ENCODE measurements at places on chromosomes 6 and 20. TPM values are rescaled to one million over a fixed set of nuclear protein-coding genes. Genes with fewer than 3 reads are reported as not detected.

- no peak for DNase-seq
- H3K36me3 ChIP-seq: peaks cover 47% of the 10 kb centered on the region
- peaks cover 7% of the 10 kb centered on the region for H3K4me1 ChIP-seq
- no peak overlapping the region for H3K27ac ChIP-seq
- no peak overlapping the region for H3K4me3 ChIP-seq
Measured at GRCh38 chr20:414161-414560, 6.1 kb downstream of the RBCK1 start.

DNA sequence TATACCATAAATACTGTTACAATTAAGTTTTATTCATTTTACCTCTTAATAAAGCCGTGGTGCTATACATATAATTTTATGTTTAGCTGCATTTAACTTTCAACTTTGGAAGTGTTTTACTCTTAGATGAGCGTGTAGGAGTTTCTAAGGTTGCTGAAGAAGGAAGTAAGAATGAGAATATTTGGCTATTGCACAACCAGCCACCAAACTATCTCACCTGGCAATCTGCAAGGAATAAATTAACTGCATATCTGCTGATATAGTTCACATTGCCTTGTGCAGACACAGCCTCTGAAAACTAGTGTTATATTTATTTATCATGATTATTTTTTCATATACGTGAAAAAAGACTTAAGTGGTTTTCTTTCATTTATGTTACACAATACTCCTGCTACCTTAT is 230.4 kb downstream of the PLCB1 start:
- no peaks in the 10 kb centered on the region for H3K36me3 ChIP-seq
- no peaks in the 10 kb centered on the region for H3K27me3 ChIP-seq
- H3K4me1 ChIP-seq: peaks cover 12% of the 10 kb centered on the region

DNA sequence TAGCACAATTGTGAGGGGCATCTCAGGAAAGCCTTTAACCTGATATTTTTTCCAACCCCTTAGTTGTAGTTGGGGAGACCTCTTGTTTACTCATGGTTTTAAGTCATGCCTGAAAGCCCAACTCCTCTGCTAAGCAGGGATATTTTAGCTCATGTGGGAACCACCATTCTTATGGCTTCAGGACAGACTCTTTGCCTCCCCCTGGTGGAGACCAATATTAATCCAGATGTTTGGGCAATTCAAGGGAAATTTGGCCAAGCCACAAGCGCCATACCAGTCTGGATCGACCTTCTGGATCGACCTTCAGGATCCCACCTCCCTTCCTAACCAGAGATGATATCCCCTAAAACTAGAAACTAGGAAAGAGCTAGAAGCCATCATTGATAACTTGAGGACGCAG is 211.2 kb downstream of the C6orf118 start:
- peak; percentile 30 for DNase-seq
- H3K4me1 ChIP-seq: peaks cover 47% of the 10 kb centered on the region
- H3K27ac ChIP-seq: peak overlapping the region; percentile 89
- no peak overlapping the region for H3K4me3 ChIP-seq
- H3K27me3 ChIP-seq: no peaks in the 10 kb centered on the region

TBXT gene
- total RNA-seq: not detected

DNA sequence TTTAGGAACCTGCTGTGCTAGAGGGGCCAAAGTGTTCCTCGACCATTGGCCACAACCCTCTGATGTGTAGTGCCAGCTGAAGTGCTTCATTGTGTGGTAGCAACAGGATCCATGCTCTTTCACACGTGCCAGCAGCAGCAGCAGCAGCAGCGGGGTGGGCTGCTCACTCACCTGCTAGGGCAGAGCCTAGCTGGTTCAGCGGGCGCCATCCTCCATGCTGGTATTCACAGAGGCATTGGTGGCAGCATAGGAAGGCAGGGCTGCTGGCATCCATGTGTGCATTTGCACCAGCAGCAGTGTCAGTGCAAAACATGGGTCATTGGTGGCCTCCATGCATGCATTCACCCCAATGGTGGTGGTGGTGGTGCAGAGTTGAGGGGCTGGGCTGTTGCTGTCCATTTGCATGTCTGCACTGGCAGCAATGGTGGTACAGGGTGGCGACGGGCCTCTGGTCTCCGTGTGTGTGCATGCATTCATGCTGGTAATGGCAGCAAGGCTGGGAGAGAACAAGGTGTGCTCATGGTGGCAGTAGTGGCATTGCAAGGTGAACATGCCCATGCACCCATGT is 13.2 kb upstream of the TINAG start:
- H3K4me1 ChIP-seq: peaks cover 7% of the 10 kb centered on the region
- no peak overlapping the region for H3K4me3 ChIP-seq
- H3K27ac ChIP-seq: no peak overlapping the region
- no peaks in the 10 kb centered on the region for H3K36me3 ChIP-seq

DNA sequence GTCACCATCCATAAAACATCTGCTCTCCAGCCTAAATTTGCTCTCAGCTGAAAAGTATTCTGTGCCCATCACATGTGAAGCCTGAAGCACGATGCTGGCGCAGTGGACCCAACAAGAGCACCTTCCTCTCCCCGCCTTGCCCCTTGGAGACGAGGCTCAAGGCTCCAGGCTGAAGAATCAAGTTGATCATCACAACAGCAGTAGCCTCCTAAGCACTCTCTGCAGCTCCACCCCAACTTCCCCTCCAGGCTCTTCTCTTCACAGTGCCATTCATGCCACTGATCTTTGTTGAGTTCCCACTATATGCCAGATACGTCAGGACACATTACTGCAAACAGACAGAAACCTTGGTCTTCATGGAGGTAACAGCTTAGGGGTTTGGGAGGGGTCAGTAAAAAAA is 41.6 kb upstream of the ZNF217 start:
- H3K4me1 ChIP-seq: no peaks in the 10 kb centered on the region
- no peak overlapping the region for H3K27ac ChIP-seq
- no peak overlapping the region for H3K4me3 ChIP-seq
- H3K27me3 ChIP-seq: no peaks in the 10 kb centered on the region

C2 gene
- 0.47 TPM for total RNA-seq

DNA sequence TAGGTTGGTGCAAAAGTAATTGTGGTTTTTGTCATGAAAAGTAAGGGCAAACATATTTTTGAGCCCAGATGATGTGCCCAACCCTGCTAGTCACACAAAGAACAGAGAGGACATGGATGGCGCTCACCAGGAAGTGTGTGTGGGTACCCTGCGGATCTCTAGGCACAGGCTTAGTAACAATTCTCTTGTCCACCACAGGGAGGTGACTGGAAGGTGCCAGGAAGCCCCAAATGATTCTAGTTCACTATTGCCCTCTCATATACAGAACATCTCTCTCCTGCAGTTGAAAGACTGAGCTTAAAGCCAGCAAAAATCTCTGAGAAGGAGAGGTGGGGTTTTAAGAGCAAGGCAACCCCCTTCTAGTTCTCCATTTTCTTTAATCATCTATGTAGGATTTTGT is 272.1 kb upstream of the TAB2 start:
- peaks cover 39% of the 10 kb centered on the region for H3K4me1 ChIP-seq
- no peaks in the 10 kb centered on the region for H3K27me3 ChIP-seq
- no peak for DNase-seq
- H3K36me3 ChIP-seq: no peaks in the 10 kb centered on the region

DNA sequence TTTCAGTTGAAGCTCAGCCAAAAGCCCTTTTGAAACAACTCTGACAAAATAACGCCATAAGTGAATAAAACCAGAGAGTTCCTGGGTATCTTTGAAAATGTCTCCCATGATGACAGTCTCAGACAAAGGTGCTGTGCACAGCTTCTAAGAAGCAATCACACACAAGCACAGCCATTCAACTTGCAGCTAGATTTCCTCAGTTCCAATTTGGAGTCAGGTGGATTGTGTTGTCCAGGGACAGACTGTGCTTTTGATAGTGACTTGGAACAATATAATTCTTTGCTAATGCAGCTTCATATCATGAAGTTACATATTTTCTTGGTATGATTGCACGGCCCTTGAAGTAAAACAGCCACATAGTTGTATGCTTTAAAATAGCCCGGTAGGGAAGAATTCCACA is 105.6 kb downstream of the FARS2 start:
- H3K27me3 ChIP-seq: no peaks in the 10 kb centered on the region
- DNase-seq: no peak
- H3K4me1 ChIP-seq: no peaks in the 10 kb centered on the region

MMP24 gene
- 0.50 TPM for total RNA-seq

DNA sequence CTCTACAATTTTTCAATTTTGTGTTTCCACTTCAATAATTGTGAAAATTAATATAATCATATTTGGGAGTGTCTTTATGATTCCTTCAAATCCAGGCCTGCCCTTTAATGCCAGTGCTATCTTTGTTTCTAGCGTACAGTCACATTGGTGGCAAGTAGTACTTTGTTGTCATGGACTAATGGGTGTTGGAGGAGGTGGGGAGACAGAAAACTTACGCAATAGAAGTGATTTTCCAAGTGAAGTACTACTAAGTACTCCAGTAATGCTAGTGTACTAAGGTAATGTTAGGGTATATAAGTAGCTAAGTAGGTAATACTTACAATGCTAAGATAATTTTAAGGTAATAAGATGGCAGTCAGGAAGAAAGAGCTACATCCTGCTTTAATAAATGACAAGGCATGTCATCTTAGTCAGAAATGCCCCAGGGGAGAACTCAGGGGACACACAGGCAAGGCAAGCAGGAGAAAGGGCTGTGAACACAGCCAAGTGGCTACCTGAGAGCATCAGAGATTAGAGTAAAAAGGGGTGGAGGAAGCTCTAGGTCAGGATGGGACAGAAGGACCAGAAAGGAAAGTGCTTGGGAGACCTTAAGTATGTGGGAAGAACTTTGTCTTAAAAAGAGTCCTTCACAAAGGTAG is 217.2 kb upstream of the PRDM1 start:
- H3K4me3 ChIP-seq: no peak overlapping the region
- no peaks in the 10 kb centered on the region for H3K36me3 ChIP-seq
- no peak overlapping the region for H3K27ac ChIP-seq
- 0 out of 2 replicates have a peak, but pooled peaks cover 5% of the 10 kb centered on the region for H3K27me3 ChIP-seq
- no peaks in the 10 kb centered on the region for H3K4me1 ChIP-seq

PTCRA gene
- not detected for total RNA-seq

ELOVL5 gene
- 112 TPM for total RNA-seq
